Heart left ventricle (tissue), 16 donors: ENCODE measurements at places on chromosomes 2 and 18. TPM values are rescaled to one million over a fixed set of nuclear protein-coding genes. Genes with fewer than 3 reads are reported as not detected.
A peak's percentile ranks its signal among the peaks of the same experiment; 100 is the strongest.

DNA sequence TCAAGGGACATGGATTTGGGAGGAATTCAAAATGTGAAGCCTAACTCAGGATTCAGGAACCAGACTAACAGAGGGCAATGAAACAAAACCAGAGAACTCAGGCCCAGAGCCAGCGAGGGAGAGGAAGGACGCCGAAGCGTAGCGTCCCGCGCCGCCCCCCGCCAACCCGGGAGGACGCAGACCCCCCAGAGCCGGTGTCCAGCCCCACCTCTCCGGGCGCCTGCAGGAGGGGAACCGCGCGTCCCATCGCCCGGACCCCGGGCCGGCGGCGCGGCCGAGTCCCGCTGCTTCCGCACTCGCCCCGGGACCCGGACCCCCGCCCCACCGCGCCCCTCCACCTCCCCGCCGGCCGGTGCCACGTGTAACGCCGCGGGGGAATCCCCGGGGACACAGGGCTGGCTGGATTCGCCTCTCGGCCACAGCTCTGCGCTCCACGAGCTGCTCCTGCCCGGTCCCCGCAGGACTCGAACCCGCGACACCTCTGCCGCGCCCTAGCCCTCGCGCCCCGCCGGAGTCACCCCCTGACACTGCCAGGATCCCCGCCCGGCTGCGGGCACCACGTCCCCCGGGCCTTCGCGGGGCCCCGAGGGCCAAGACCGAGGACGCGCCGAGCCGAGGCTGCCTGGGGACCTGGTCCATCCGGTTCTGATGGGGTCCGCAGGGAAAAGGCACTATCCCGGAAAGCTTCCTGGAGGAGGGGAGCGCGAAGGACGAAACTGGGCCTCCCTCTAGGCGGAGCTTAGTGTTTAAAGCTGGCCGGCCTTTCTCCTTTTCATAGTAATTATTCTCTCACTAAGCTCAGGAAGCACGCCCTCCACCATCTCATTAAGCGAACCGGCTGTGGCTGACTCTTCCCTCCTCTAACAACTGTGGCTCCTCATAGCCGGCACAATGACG lies 40.4 kb upstream of the FAM124B start:
- H3K27ac ChIP-seq: no peak overlapping the region
- peak overlapping the region; percentile 52 for H3K4me3 ChIP-seq
- H3K27me3 ChIP-seq: no peaks in the 10 kb centered on the region
- no peaks in the 10 kb centered on the region for H3K4me1 ChIP-seq

- H3K27me3 ChIP-seq: no peaks in the 10 kb centered on the region
- no peak overlapping the region for H3K4me3 ChIP-seq
- no peak for DNase-seq
- no peaks in the 10 kb centered on the region for H3K4me1 ChIP-seq
- no peak overlapping the region for H3K27ac ChIP-seq
Observed at GRCh38 chr18:9986156-9986930, 72.5 kb downstream of the VAPA start.

The GALNT14 gene
- total RNA-seq: 1.0 TPM

DNA sequence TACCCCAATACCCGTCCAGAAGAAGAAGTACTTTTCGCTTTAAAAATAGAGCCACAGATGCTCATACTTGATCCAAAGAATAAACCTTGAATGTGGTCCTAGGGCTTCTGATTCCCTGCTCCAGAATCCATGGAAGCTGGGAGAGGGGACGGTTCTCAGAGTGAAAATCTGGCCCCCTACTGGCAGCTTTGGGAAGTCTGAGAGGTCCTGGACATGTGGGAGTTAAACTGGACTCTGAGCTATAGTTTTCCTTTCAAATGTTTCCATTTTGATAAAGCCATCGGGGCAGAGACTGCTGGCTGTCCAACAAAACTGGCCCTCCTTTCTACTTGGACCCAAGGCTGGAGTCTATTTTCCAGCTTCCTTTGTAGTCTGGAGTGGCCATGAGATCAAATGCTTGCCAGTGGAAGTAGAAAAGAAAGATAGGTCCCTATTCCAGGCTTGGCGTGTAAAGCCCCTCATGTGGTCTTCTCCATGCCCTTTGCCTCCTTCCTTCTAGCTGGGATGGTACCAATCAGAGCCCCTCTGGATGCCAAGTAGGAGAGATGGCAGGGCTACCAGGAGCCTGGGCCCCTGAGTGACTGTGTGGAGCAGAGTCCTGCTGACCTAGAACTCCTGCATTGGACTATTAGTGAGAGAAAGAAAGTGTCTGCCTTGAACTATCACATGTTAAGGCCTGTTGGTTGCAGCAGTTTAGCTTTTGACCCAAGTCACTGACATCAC lies 37.7 kb upstream of the TBC1D8 start:
- no peak overlapping the region for H3K27ac ChIP-seq
- H3K4me1 ChIP-seq: no peaks in the 10 kb centered on the region
- DNase-seq: no peak
- H3K27me3 ChIP-seq: no peaks in the 10 kb centered on the region
- no peak overlapping the region for H3K4me3 ChIP-seq

- no peaks in the 10 kb centered on the region for H3K4me1 ChIP-seq
- no peak overlapping the region for H3K27ac ChIP-seq
- H3K27me3 ChIP-seq: no peaks in the 10 kb centered on the region
- no peak overlapping the region for H3K4me3 ChIP-seq
- H3K36me3 ChIP-seq: no peaks in the 10 kb centered on the region
Observed at GRCh38 chr18:10919851-10920250, 229.5 kb downstream of the PIEZO2 start.

- no peak overlapping the region for H3K4me3 ChIP-seq
- no peaks in the 10 kb centered on the region for H3K27me3 ChIP-seq
- no peak for DNase-seq
- H3K4me1 ChIP-seq: peaks cover 24% of the 10 kb centered on the region
- no peak overlapping the region for H3K27ac ChIP-seq
Observed at GRCh38 chr18:389658-390357, 110.7 kb downstream of the COLEC12 start.

GRCh38 chr2:136766073-136766404 lies 694 bp downstream of the THSD7B start:
- no peak overlapping the region for H3K27ac ChIP-seq
- peak overlapping the region; percentile 39 for H3K4me3 ChIP-seq
- H3K27me3 ChIP-seq: peaks cover 63% of the 10 kb centered on the region
- H3K36me3 ChIP-seq: no peaks in the 10 kb centered on the region
- no peak for DNase-seq
- H3K4me1 ChIP-seq: no peaks in the 10 kb centered on the region

DNA sequence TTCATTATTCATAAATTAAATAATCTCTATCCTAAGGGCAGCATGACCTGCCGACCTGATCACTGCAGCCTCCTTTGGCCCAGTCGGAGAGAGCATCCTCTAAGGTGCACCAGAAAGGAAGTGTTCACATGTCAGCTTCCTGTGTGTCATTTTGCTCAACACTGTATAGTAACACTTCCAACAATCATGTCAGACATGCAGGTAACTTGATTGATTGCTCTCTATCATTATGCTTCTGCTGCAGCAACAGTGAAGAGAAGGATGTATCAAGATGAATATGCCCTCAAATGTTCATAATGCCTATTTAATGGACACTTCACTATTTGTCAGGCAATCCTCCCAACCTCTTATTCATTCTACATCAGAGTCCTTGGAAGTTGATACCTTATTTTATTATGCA lies 332.3 kb downstream of the CDH7 start:
- no peak overlapping the region for H3K4me3 ChIP-seq
- no peaks in the 10 kb centered on the region for H3K27me3 ChIP-seq
- no peak overlapping the region for H3K27ac ChIP-seq
- no peaks in the 10 kb centered on the region for H3K4me1 ChIP-seq

DNA sequence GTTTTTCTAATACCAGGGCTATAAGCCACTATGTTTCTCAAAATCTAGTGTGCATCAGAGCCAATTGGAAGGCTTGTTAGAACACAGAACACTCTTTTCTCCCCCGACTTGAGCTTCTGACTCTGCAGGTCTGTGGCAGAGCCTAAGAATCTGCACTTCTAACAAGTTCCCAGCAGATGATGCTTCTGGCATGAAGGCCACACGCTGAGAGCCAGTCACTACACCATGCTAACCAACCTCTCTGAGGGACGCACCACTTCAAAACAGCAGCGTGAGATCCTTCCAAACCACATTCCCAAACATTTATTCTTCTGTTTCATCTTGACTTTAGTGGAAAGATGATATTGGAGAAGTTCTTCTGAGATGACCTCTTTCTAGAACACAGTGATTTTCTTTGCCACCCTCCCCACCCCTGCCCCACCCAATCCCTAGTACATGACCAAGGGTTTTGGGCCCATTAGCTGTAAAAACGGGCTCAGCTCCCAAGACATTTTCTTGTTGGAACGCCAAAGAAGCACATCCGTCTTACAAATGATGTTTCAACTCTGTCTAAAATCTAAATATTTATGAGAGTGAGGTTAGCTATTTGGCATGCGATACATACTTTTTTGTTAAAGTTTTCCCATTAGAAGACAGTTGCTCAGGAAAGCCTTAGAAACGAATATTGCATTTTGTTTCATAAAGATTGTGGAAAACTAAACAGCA lies 391.9 kb downstream of the TMEM182 start:
- no peak overlapping the region for H3K27ac ChIP-seq
- no peak overlapping the region for H3K4me3 ChIP-seq
- no peaks in the 10 kb centered on the region for H3K4me1 ChIP-seq
- H3K36me3 ChIP-seq: no peaks in the 10 kb centered on the region

DNA sequence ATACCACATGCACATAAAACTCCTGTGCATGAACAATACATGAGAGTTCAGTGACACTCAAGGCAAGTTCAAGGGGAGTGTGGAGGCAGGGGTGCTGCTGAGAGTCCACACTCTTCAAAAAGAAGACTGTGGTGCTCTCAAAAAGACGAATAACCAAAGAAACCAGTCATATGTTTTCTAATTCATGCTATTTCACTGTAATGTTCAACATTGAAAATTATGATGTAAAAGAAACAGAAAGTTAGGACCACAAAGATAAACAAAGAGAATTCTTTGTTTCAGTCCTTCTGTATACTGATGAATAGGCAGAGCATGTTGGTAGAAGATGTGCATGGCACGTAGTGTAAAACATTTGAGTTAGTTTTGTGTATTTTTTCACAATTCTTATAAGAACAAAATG lies 864.2 kb upstream of the LRATD1 start:
- no peaks in the 10 kb centered on the region for H3K27me3 ChIP-seq
- no peaks in the 10 kb centered on the region for H3K4me1 ChIP-seq
- no peak overlapping the region for H3K4me3 ChIP-seq
- H3K36me3 ChIP-seq: no peaks in the 10 kb centered on the region
- no peak for DNase-seq

DNA sequence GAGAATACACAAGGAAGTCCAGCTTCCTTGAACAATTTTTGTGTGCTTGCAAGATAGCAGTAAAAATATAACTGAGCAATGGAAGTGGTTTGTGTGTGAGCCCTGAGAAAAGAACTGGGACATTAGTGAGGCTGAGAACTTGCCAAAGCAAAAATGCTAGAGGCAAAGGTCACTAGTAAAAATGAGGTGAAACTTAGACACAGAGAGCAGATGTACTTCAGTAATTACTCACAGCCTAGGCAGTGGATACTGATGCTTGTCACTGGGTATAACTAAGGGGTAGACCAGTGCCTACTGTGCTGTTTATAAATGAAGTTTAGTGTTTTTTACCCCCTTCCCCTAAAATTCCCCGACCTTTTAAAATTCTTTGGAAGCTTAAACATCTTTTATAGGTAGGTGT lies 450.1 kb downstream of the LPIN1 start:
- H3K36me3 ChIP-seq: no peaks in the 10 kb centered on the region
- no peak for DNase-seq
- no peak overlapping the region for H3K27ac ChIP-seq
- no peak overlapping the region for H3K4me3 ChIP-seq
- no peaks in the 10 kb centered on the region for H3K27me3 ChIP-seq
- peaks cover 3% of the 10 kb centered on the region for H3K4me1 ChIP-seq

- H3K27me3 ChIP-seq: no peaks in the 10 kb centered on the region
- H3K36me3 ChIP-seq: no peaks in the 10 kb centered on the region
- H3K27ac ChIP-seq: no peak overlapping the region
- DNase-seq: no peak
- no peak overlapping the region for H3K4me3 ChIP-seq
Observed at GRCh38 chr2:114450639-114451038, 8.2 kb downstream of the DPP10 start.

GRCh38 chr2:46574457-46575355 lies 95.3 kb downstream of the TMEM247 start:
- H3K4me1 ChIP-seq: peaks cover 9% of the 10 kb centered on the region
- H3K4me3 ChIP-seq: no peak overlapping the region
- no peak overlapping the region for H3K27ac ChIP-seq
- peaks cover 13% of the 10 kb centered on the region for H3K36me3 ChIP-seq
- no peak for DNase-seq

The REG1B gene
- 0.88 TPM for total RNA-seq

The IL1RL1 gene
- total RNA-seq: 0.25 TPM

The KIF1A gene
- total RNA-seq: 2.9 TPM

- no peak overlapping the region for H3K27ac ChIP-seq
- H3K4me3 ChIP-seq: peak overlapping the region; percentile 38
- peak; percentile 77 for DNase-seq
- H3K36me3 ChIP-seq: no peaks in the 10 kb centered on the region
- H3K4me1 ChIP-seq: peaks cover 10% of the 10 kb centered on the region
Observed at GRCh38 chr2:106582148-106583143, 95.3 kb downstream of the CD8B2 start.

DNA sequence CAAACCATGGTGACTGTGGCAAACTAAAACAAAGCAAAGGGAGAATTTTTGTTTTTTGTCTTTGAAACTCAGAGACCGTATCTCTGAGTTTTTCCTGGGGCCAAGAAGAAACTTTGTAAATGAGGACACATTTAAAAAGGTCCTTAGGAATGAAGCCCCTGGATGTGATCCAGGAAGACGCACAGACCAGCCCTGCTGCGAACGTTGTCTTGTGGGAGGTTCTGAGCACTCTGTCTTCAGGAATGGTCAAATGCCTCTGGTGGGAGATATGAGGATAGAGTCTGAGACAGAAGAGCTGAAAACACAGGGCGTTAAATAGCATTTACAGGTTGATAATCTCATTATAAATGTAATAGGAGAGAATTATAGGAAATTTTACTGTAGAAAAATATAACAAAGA lies 893.5 kb upstream of the KLHL29 start:
- no peak overlapping the region for H3K4me3 ChIP-seq
- H3K27ac ChIP-seq: no peak overlapping the region
- H3K27me3 ChIP-seq: no peaks in the 10 kb centered on the region
- no peaks in the 10 kb centered on the region for H3K4me1 ChIP-seq
